Stimulated activated CD4-positive, alpha-beta T cell treated with anti-CD3 and anti-CD28 coated beads, Interleukin-12 subunit alpha, Interleukin-12 subunit beta, amount 100 ng/mL, for 48 hours (primary cell): ENCODE measurements at places on chromosomes 7 and 10.

DNA sequence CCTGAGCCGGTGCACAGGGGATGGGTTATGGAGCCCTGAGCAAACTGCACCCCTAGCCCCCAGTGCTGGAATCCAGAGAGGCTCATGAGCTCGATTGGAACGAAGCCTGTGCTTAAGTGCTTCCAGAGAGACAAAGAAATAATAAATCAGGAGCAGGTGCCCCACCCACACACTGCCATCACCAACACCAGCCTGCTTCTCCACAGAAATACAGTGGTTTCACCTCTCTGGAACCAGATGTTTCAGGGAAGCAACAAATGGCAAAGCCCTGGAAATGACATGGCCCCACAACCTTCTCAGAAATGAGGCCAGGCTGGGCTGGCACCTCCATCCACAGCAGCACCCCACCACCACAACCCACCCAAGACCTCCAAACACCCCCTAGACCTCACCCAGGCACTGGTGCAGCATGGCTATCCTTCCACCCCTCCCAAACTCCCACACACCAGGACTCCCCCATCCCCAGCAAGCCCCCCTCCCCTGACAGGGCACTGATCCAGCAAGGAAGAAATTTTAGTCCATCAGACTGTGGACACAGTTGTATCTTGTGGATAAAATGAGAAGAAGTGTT lies 4.1 kb upstream of the SLC18A3 start:
- no peak for DNase-seq

DNA sequence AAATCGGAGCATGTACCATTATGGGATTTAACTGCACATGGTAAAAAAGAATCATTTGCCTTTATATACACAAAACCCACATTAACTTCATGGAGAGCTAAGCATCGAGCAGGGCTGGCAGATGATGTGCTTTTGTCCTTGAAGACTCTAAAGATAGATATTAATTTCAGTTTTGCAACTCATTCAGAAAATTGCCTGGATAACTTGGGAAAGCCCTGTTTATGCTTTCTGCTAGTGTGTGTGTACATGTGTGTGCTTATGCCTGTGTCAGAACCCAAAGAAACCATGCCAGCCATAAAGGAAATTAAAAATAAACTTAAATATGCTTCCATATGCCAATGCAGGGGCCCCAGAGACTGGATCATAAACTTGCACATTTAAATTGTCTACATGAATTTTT lies 640.0 kb downstream of the PARD3 start:
- no peak for DNase-seq

GRCh38 chr10:58266826-58267712 lies 625 bp downstream of the IPMK start:
- DNase-seq, result no peak

- no peak for DNase-seq
These were observed 63.1 kb downstream of the MICALL2 start for GRCh38 chr7:1396195-1396594.

- no peak for DNase-seq
These were observed 10.8 kb downstream of the PARD3 start for GRCh38 chr10:34804306-34804705.
